Left lung (tissue), 14 donors: ENCODE measurements at places on chromosomes 4 and X.

DNA sequence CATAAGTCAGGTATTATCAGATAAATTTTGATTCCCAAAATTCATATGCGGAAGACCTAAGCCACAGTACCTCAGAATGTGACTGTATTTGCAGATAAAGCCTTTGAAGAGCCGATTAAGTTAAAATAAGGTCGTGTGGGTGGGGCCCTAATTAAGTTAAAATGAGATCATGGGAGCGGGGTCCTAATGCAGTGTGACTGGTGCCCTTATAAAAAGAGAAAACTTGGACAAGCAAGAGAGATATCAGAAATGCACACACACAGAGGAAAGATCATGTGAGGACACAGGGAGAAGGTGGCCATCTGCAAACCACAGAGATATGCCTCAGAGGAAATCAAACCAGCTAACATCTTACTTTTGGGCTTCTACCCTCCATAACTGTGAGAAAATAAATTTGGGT, 236.1 kb downstream of the FBXO8 start:
- no peak overlapping the region for H3K4me3 ChIP-seq
- H3K27me3 ChIP-seq: no peaks in the 10 kb centered on the region
- no peaks in the 10 kb centered on the region for H3K4me1 ChIP-seq
- DNase-seq: no peak

- H3K4me3 ChIP-seq: no peak overlapping the region
- no peaks in the 10 kb centered on the region for H3K36me3 ChIP-seq
- no peak overlapping the region for H3K27ac ChIP-seq
- no peaks in the 10 kb centered on the region for H3K4me1 ChIP-seq
- DNase-seq: no peak
Observed at GRCh38 chr4:79170077-79170476, 155.8 kb downstream of the NAA11 start.

- no peak overlapping the region for H3K27ac ChIP-seq
- peaks cover 3% of the 10 kb centered on the region for H3K27me3 ChIP-seq
- no peaks in the 10 kb centered on the region for H3K4me1 ChIP-seq
- no peak for DNase-seq
- no peak overlapping the region for H3K4me3 ChIP-seq
Observed at GRCh38 chrX:45986081-45986480, 559.1 kb downstream of the ZNF674 start.

DNA sequence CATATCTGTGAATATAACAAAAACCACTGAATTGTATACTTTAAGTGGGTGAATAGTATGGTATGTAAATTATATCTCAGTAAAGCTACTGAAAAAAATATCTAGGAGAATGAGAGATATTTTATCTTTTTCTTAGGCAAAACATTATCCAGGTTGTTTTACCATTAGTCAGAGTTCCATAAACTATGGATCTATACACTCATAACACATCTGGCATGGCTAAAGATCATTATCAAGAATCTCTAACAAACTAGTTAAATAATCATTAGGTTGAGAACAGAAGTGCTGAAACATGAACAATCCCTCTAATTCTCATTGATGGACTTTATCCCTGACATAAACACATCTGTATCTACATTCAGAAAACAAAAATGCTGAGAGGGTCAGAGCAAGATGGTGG, 15.6 kb downstream of the MED14 start:
- DNase-seq: no peak
- no peaks in the 10 kb centered on the region for H3K36me3 ChIP-seq
- no peak overlapping the region for H3K4me3 ChIP-seq
- no peaks in the 10 kb centered on the region for H3K27me3 ChIP-seq
- H3K4me1 ChIP-seq: no peaks in the 10 kb centered on the region
- H3K27ac ChIP-seq: no peak overlapping the region

GRCh38 chr4:153547520-153547919, 81.4 kb downstream of the TMEM131L start:
- no peaks in the 10 kb centered on the region for H3K4me1 ChIP-seq
- H3K27me3 ChIP-seq: no peaks in the 10 kb centered on the region
- DNase-seq: no peak
- no peak overlapping the region for H3K4me3 ChIP-seq
- no peaks in the 10 kb centered on the region for H3K36me3 ChIP-seq

DNA sequence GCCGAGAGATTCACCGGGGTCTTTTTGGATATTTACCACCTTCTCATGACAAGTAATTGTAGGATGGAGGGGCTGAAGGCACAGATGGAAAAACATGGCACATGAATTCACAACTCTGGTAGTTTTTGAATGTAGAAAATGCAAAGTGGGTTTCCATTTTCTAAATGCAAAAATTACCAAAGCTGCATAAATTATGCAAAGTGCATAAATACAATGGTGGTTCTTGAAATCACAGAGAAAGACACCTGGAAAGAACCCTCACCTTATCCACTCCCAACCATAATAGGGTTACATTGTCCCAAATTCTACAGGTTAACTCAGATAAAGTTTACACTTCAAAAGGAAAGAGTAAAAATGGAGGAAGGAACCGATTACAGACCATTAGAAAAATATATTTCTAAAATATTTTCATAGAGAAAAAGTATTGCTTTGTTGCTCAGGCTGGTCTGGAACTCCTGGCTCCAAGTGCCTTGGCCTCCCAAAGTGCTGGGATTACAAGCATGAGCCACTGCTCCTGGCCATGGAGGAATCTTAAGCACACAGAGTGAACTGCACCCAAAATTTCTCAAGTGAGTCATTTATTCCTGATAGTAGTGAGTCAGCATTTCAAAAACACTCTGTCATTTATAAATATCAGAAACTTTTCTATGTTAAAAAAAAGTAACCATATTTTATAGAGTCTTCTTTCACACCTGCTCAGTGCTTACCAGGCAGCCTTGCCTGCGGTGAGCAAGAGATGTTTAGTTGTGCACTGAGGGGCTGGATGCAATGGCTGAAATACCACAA, 101.4 kb downstream of the FIP1L1 start:
- no peaks in the 10 kb centered on the region for H3K36me3 ChIP-seq
- no peak overlapping the region for H3K27ac ChIP-seq
- H3K27me3 ChIP-seq: no peaks in the 10 kb centered on the region
- no peaks in the 10 kb centered on the region for H3K4me1 ChIP-seq

DNA sequence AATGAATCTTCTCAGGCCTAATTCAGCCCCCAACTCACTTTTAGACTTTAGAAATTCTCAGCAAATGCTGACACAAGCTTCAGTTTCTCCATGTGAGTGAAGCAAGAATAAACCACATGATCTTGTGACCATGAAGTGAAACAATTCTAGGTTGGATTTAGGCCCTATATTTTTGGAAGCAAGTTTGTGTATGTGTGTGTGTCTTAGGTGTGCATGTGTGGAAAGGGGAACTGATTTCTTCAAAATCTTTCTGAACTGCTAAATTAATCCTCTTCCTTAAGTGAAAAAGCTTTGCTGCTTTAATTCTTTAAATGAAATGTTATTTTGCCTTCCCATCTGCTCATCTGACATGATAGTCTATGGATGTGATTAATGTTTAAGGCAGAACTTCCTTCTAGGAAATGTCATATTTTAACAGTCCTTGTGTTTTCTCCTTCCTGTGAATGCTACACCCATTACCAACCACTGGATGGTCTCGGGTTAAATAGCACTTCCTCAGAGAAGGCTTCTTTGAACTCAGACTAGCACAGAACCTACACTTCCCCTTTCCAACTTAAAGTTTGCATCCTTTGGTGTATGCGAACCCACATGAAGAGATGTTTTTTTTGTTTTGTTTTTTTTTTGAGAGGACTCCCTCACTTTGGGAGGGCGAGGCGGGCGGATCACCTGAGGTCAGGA, 1.2 kb upstream of the TMEM144 start:
- H3K27me3 ChIP-seq: no peaks in the 10 kb centered on the region
- peak overlapping the region; percentile 39 for H3K4me3 ChIP-seq
- peak overlapping the region; percentile 87 for H3K27ac ChIP-seq
- no peaks in the 10 kb centered on the region for H3K36me3 ChIP-seq

DNA sequence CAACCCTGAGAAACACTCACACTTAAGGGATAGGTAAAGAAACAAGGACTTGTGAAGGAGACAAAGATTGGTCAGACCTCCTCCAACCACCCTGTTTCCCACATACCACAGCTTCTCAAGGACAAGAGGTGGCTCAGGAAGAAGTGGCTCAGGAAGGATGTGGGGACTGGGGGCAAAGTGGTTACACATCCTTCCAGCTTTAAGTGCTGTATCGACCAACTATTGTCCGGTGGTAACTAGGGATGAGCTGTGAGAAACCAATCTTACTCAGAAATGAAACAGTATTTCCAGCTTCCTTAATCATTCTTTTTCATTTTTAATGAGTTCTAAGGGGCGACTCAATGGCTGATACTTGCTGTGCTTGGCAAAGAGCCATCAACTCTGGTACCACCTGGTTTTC, 8.5 kb upstream of the LHFPL1 start:
- DNase-seq: no peak
- no peaks in the 10 kb centered on the region for H3K36me3 ChIP-seq
- no peaks in the 10 kb centered on the region for H3K4me1 ChIP-seq

DNA sequence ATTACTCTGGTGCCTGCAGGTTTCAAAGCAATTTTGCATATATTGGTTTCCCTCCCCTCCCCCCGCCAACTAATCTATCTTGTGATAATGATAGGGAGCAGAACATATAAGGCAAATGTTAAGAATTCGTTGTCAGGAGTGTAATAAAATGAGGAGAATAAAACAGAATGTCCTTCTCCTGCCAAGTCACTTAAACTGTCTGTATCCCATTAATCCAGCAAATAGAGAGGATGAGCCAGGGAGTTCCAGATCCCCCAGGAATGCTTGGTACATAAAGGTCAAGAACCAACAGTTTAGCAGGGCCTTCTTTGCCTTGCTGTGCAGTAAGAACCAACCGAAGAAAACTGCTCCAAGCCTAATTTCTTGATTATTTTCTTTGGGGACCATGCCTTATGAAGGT, 141.4 kb downstream of the AMELX start:
- DNase-seq: no peak
- no peak overlapping the region for H3K4me3 ChIP-seq
- no peaks in the 10 kb centered on the region for H3K27me3 ChIP-seq
- H3K4me1 ChIP-seq: no peaks in the 10 kb centered on the region
- no peak overlapping the region for H3K27ac ChIP-seq

DNA sequence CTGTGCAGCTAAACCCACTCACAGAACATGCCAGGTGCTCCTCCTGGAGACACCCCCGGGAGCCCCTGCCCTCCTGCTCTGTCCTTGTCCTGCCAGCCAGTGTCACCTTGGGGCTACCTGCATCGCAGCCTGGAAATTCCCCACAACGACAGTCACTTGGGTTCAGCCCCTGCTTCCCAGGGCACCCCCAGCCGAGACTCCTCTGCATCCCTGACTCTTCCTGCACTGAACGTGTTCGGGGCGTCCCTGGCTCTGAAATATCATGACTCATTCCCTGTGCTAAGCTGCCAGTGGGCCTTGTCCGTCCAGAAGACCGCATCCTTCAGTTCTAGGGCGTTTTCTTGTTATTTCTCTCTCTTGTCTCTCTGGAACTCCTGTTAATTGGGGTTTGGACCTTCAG, 5.8 kb downstream of the CFAP99 start:
- peaks cover 4% of the 10 kb centered on the region for H3K27me3 ChIP-seq
- H3K36me3 ChIP-seq: no peaks in the 10 kb centered on the region
- no peak for DNase-seq
- H3K4me1 ChIP-seq: peaks cover 1% of the 10 kb centered on the region

- no peak overlapping the region for H3K4me3 ChIP-seq
- no peaks in the 10 kb centered on the region for H3K27me3 ChIP-seq
- H3K27ac ChIP-seq: no peak overlapping the region
- no peak for DNase-seq
Observed at GRCh38 chrX:148620023-148620422, 119.6 kb downstream of the AFF2 start.

DNA sequence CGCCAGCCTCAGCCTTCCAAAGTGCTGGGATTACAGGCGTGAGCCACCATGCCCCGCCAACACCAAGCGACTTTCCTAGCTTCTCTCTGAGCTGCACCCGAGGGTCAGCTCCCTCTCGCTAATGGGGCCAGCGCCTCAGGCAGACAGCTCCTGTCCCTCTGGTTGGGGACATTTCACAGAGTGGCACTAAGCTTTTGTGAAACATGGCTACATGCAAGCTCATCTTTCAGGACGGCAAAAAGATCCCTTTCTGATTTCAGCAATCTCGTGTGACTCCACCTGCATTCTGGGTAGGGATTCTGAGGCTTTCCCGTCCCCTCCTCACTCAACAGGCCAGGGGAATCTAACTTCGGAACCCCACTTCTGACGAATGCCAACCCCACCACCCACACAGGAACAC, 31.0 kb upstream of the C4orf50 start:
- H3K36me3 ChIP-seq: no peaks in the 10 kb centered on the region
- H3K4me3 ChIP-seq: no peak overlapping the region
- H3K27me3 ChIP-seq: no peaks in the 10 kb centered on the region
- no peak for DNase-seq
- H3K4me1 ChIP-seq: no peaks in the 10 kb centered on the region

DNA sequence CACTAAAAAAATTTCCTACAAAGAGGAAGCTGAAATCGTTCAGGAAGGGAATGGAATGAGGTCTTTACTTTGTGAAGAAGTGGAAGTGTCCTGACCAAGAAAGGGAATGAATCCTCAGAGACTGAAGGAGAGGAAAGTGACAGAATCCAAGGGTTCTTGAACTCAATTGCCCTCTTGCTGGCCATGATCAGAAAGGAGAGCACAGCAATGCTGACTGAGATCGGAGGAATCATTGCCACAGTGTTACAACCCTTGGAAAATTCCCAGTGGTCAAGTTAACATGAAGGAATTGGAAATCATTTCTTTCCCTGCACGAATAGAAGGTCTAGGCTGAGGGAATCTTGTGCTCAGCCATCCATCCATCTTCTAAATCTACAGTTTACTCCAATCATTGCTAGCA, 190.0 kb upstream of the NEIL3 start:
- no peaks in the 10 kb centered on the region for H3K36me3 ChIP-seq
- no peak for DNase-seq
- H3K27me3 ChIP-seq: no peaks in the 10 kb centered on the region

- no peak overlapping the region for H3K27ac ChIP-seq
- H3K4me3 ChIP-seq: peak overlapping the region; percentile 83
- DNase-seq: no peak
- H3K36me3 ChIP-seq: peaks cover 17% of the 10 kb centered on the region
Observed at GRCh38 chrX:53223068-53223693, 1.8 kb downstream of the KDM5C start.

- no peak for DNase-seq
- no peak overlapping the region for H3K4me3 ChIP-seq
- H3K27me3 ChIP-seq: no peaks in the 10 kb centered on the region
- H3K27ac ChIP-seq: no peak overlapping the region
- peaks cover 8% of the 10 kb centered on the region for H3K36me3 ChIP-seq
- H3K4me1 ChIP-seq: no peaks in the 10 kb centered on the region
Observed at GRCh38 chr4:147994491-147995385, 262.9 kb downstream of the ARHGAP10 start.

DNA sequence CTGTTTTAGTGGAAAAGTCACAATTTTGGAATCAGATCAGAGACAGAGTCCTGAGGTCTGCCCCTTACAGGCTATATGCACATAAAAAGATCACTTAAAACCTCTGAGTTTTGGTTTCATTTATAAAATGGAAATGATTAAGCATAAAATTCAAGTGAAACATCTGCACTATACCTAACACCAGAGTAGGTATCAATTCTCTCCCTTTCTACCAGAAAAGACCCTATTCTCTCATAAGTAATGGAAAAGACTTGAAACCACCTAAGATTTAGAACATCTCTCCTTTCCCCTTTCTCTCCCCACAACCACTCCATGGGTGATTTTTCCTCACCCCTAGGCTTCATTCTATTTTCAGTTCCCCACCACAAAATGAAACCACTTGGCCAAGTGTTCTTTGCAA, 907 bp downstream of the LHFPL1 start:
- H3K27me3 ChIP-seq: no peaks in the 10 kb centered on the region
- H3K27ac ChIP-seq: no peak overlapping the region
- DNase-seq: no peak
- H3K36me3 ChIP-seq: no peaks in the 10 kb centered on the region
- H3K4me1 ChIP-seq: no peaks in the 10 kb centered on the region
